ENCODE measurements at places on chromosomes 12 and 14.

DNA sequence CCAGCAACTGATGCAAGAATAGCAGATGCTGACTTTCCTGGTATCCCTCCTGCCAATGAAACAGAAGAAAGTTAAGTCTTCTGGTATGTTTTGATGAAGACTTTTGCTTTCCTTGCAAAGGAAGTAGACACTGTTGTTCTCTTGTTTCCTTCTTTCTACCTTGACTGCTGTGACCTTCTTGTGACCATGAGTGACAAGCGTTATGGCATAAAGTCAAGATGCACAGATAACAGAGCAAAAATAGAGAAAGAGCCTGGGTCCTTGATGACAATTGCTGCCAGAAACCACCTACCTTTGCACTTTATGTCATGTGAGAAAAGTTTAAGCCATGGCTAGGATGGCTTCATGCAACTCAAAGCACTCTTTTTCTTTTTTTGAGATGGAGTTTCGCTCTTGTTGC, 49.2 kb upstream of the LTA4H start:
- DNase-seq: no peak

GRCh38 chr14:102262929-102263462, 42.0 kb downstream of the MOK start:
- no peak for DNase-seq

DNA sequence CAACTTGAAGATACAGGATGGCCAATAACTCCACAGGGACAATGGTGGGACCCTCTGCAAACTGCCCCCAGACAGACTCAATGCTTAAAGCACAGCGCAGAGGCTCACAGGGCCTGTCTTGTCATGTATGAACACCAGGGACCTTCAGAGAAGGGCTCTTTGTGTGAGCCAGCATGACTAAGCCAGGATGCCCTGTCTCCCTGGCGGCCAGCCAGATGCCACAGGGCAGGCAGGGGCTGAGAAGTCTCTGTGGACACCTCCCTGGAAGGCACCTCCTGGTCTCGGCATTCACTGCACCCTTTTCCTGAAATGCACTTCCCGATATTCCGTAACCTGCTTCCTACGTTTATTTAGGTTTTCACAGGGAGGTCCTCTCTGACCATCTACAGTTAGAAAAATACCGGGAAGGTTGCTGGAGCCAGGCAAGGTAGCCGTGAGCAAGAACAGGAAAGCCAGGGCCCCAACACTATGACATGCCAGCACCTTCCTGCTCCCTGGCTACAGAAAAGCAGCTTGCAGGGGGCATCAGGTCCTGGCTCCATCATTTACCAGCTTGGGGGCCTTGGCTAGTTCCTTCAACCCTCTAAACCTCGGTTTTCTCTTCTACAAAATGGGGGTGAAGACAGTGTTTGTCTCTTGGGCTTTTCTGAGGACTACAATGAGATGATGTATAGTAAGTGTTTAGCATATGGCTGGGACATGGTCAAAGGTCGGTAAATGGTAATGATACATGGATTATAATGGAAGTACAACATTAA, 65.0 kb downstream of the PITPNM2 start:
- DNase-seq: no peak

DNA sequence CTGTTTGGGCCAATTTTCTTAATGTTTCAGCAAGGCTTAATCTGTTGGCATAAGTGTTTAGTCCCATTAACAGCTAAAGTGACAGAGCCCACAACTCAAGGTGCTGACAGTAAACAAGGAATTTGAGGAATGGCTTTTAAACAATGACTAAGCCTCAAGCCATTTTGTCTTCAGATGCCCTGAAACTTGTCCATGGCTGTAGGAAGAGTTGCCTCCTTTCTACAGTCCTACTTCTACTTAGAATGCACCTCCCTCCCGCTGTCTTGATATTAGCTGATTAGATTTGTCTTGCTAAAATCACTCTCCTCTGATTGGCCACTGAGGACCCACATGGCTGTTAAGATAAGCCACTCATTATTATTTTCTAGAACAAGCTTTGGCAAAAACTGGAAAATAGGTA, 188.4 kb upstream of the OTX2 start:
- DNase-seq: no peak

- peak; percentile 47 for DNase-seq
These were observed 16.1 kb upstream of the GRIP1 start for GRCh38 chr12:66694666-66695613.

- DNase-seq: peak; percentile 77
These were observed 114.0 kb downstream of the PRMT8 start for GRCh38 chr12:3604748-3605586.

DNA sequence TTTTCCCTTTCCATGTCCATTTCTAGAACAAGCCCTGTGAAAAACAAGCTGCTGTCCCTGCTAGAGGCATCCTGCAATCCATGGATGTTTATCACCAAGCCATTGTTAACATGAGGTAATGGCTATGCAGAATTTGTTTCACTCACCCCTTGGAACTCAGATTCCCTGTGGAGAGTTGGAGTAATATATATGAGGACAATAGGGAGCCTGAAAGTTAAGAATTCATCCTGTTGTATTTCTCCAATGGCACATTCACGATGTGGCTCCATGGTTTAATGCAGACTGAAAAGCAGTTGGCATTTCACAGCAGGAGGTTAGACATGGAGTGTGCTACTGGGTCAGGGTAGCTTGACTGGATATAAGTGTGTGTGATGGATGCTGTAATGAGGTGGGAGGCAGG, 32.4 kb downstream of the GPR65 start:
- DNase-seq: no peak

DNA sequence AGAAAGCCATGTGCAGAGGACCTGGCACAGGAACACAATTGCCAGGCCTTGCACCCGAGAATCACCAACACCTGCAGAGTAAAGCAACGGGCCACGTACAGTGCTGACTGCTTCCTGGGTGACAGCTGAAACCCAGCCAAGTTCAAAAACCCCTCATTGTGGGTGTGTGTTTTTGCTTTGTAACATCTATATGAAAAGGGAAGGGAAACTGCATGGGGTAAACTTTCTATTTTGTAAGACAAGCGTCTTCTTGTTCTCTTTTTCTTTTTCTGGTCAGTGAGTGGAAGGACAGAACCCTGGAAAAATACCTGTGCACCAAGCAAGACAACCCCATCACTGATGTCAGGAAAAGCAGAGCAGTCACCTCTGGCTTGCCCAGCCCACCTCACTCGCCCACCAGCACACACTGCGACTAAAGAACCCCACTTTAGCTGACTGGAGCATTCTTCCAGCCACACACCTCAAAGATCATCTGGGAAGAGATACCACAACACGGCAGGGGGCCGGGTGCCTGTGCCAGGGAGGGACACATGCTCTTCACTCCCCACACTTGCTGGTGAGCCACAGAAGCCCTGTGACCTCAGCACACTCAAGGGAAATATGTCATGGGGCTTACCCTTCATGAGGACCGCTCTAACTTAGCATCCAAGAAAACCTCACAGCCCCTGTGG, 172.3 kb downstream of the NDUFA12 start:
- DNase-seq: peak; percentile 34

GRCh38 chr12:103657331-103657730, 70.3 kb downstream of the STAB2 start:
- no peak for DNase-seq

DNA sequence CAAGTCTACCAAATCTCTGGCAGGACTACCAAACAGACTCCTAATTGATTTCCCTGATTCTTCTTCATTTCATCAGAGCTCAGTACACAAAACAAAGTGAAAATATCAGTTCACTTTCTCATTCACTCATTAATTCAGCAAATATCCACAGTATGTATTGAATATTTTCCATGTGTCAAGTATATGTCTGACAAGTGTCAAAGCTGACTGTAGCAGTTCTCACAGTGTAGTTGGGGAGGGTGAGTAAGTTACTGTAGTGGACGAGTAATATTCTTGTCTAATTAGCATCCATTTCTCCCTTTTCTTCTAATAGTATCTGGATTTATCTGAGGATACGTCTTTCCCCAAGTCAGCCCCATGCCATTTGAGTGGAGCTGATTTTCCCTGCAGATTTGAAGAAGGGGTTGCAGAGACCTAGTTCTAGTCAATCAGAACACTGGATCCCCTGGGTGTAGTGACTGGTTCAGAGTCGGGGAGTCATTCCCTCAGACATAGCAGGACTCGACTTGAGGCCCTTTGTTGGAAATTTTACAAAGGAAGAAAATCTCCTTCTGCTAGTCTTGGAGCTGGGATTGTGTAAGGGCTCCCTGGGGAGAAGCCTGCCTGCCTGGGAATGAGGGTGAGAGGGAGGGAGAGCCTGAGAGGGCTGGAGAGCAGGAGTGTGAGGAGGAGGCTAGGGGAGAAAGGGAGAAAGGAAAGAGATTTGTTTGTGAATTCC, 51.4 kb downstream of the GRIP1 start:
- DNase-seq: no peak

DNA sequence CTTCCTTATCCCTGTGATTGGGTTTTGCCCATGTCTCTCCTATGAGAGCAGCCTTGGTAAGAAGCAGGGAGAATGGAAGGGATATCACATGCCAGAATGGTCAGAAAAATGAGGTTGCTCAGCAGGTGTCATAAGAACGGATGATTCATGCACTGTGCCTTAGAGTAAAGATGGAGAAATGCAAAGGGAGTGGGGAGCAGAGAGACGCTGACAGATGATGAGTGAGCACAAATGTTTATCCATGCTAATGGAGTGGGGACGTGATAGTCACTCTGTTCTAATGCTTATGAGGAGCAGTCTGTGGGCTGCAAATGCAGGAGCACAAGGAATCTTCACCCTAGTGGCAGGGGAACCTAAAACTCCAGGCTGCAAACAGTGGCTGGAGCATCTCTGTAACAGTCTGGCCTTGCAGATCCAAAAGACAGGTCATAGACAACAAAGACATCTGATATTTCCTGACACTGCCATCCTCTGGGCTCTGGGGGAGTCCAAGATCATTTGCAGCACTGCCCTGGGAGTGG, 243.2 kb downstream of the CACNA1C start:
- DNase-seq: no peak

- DNase-seq: peak; percentile 31
These were observed 2.5 kb upstream of the TEP1 start for GRCh38 chr14:20415782-20416206.

- no peak for DNase-seq
These were observed 26.8 kb upstream of the TOMM20L start for GRCh38 chr14:58368956-58369355.

GRCh38 chr14:96385385-96385784, 6.5 kb upstream of the AK7 start:
- DNase-seq: no peak

DNA sequence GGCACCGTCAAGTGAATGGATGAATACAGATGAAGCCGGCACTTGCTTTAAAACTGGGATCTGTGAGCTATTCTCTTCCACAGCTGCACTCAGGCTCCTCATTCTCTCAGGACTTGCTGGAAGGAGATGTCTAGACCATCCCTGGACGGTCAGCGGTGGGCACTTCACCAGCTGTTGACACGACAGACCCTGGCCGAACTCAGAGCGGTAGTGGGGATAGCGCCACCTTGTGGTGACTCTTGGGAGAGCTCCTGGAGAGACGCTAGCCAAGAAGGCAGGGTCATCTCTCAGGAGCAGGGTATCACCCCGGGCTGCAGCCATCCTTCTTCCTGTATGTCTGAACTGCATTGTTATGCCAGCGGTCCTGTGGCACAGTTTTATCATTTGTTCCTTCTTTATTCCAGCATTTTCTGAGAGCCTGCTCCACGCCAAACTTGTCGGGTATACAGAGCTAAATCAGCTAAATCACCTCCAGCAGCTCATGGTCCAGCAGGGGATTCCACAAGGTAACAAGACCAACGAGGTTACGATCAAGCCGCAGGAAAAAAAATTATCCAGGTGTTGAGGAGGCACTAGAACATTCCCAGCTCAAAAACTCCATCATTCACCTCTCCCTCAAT, 10.0 kb downstream of the WNT1 start:
- DNase-seq: peak; percentile 45

GRCh38 chr14:50044042-50044651, 72.2 kb downstream of the VCPKMT start:
- DNase-seq: no peak

DNA sequence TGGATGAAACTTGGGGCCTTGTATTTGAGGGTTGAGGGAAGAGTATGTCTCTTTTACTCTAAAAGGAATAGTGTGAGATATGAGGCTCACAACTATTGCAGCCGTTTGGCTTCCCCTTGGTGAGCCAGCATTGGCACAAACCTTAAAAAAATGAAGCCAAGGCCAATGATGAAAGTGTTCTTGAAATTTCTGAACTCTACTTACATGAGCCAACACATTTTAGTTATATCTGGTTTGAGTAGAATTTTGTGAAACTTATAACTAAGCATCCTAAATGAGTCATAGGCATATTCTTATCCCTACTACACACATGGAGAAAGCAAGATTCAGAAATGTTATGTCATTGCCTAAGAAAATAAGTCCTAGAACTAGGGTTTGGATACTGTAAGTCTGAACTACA, 55.3 kb upstream of the ACSS3 start:
- no peak for DNase-seq

DNA sequence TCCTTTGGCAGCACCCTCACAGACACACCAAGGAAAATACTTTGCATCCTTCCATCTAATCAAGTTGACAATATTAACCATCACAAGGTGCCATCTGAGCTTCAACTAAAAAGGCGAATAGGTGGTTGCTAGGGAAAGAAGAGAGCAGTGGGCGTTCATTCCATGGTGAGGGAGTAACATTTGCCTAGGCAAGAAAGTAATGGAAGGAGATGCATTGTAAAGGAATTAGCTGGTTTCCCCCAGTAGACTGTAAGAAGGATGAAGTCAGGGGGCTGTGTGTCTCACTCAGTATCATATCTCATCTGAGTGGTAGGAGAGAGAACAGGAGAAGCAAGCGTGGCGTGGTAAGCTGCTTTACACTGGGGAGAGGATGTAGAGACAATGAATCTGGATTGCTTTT, 34.7 kb downstream of the AKAP6 start:
- DNase-seq: no peak

- DNase-seq: peak; percentile 94
These were observed 18.7 kb downstream of the RASAL1 start for GRCh38 chr12:113116875-113117274.

DNA sequence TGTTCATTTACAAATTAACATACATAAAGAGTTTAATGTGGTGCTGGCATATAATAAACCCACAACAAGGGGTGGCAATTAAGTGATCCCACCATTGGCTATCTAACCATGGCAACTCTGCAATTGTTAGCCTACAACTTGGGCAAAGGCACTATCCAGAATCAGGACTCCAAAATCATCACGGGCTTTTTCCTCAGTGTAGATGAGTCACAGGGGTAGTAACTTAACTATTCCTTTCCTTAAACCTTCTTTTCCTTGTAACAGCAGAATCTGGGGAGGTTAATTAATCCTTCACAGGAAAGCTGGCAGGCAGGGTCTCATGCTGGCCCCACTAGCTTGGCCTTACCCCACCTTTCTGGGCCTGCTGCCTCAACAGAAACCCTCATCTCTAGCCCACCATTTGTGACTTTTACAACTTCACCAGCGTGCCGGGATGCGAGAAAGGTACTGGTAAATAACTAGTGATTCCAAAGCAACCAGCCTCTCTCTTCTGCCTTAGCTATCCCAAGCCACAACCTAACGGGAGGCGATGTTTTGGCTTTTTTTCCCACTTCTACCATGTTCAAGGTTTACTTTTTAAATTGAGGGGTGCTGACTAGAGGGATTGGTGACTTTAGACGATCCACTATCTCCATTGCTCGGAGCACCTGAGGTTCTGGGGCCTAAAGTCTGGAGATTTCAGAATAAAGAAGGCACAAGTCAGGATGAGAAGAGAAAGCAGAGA, 744 bp downstream of the ATP5MC2 start:
- no peak for DNase-seq

GRCh38 chr12:32864731-32865130, 31.8 kb downstream of the PKP2 start:
- DNase-seq: no peak

GRCh38 chr12:102833687-102834441, 83.2 kb downstream of the PAH start:
- no peak for DNase-seq

GRCh38 chr12:18419311-18419710, 158.0 kb downstream of the PIK3C2G start:
- no peak for DNase-seq

Data from NCI-H774 (cell line).